ENCODE measurements at places on chromosomes 3 and 15. TPM values are rescaled to one million over a fixed set of nuclear protein-coding genes. Genes with fewer than 3 reads are reported as not detected.

AP4E1 gene
- total RNA-seq = 7.8 TPM

ECE2 gene
- total RNA-seq = not detected

ZNF385D gene
- total RNA-seq = not detected

PCSK6 gene
- 42.5 TPM for total RNA-seq

LRRIQ4 gene
- not detected for total RNA-seq

- no peak overlapping the region for H3K27ac ChIP-seq
- no peak for DNase-seq
- peaks cover 22% of the 10 kb centered on the region for H3K4me1 ChIP-seq
- H3K4me3 ChIP-seq = no peak overlapping the region
- H3K27me3 ChIP-seq = no peaks in the 10 kb centered on the region
- H3K36me3 ChIP-seq = no peaks in the 10 kb centered on the region
Measured at GRCh38 chr3:120113128-120114116, 19.2 kb upstream of the GSK3B start.

DNA sequence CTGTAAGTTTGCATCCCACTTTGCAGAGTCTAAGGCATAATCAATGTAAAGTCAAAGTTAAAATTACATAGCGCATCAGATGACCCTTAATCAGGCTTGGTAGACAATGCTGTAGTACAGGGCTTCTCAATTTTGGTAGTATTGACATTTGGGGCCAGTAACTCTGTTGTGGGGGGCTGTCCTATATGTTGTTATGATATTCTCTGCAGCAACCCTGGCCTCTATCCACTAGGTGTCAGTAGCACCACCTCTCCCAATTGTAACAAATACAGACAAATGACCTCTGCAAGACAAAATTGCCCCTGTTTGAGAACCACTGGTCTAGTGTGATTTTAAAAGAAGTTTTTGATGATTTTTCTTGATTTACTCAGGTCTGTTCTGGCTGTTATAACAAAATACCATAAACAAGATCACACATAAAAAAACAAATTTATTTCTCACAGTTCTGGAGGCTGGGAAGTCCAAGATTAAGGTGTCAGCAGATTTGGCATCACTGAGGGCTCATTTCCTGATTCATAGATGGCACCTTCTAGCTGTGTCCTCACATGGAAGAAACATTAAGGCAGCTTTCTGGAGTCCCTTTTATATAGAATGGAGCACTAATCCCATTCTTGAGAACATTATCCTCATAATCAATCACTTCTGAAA lies 37.6 kb upstream of the SLC9A9 start:
- no peak overlapping the region for H3K27ac ChIP-seq
- peak; percentile 41 for DNase-seq
- no peaks in the 10 kb centered on the region for H3K27me3 ChIP-seq
- no peak overlapping the region for H3K4me3 ChIP-seq
- H3K36me3 ChIP-seq = no peaks in the 10 kb centered on the region

GRCh38 chr3:57226176-57226575 lies 1.4 kb upstream of the APPL1 start:
- H3K4me3 ChIP-seq = no peak overlapping the region
- no peaks in the 10 kb centered on the region for H3K27me3 ChIP-seq
- no peaks in the 10 kb centered on the region for H3K36me3 ChIP-seq
- H3K4me1 ChIP-seq = peaks cover 32% of the 10 kb centered on the region
- DNase-seq = no peak

DNA sequence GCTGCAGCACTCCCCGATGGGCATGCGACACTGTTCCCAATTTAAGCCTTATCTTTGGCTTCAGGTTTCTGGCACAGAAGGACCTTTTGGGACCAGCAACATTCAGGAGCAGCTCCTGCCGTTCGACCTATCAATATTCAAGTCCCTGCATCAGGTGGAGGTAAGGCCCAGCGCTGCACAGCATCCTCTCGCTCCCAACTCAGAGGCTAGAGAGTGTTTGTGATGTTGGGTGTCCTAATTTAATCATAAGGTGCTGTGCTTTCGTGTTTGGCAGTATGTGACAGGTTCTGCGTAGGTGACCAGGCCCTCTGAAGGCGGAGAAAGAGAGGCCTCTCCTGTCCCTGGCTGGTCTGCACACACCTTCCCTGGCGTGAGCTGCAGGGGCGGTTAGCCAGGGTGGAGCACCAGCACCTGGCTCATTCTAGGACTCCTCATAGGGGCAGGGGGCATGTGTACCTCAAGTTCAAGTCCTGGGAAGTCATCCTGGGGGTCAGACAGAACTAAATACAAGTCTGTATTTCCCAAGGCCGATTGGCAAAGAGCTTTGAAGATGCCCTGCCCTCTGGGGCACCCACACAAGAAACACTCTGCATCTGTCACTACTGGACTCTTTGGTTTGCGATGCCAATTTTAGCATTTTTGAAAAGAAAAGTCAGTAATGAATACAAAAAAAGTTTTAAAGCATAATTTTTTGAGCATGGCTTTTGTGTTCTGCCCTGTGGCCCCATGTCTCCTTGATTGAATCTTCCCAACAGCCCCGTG lies 17.0 kb downstream of the NISCH start:
- DNase-seq = no peak
- no peaks in the 10 kb centered on the region for H3K4me1 ChIP-seq
- no peaks in the 10 kb centered on the region for H3K27me3 ChIP-seq
- H3K4me3 ChIP-seq = no peak overlapping the region
- H3K36me3 ChIP-seq = peaks cover 31% of the 10 kb centered on the region

DNA sequence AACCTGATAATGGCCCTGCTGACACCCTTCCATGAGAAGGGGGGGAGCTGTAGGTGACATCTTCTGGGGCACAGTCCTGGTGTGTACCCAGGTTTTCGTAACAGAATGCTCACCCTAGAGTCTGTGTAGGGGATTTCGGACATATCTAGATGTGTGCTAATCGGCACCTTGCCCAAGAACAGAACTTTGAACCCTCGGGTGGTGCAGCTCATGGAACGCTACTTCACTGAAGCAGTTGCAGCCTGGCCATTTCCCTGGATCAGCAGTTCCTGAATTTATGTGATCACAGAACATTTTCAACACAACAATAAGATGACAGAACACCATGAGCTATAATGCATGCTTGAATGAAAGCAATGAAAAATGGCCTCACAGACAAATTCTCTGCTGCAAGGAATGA lies 57.5 kb upstream of the MUC13 start:
- DNase-seq = peak; percentile 70
- H3K4me3 ChIP-seq = no peak overlapping the region
- peaks cover 24% of the 10 kb centered on the region for H3K36me3 ChIP-seq
- peak overlapping the region; percentile 2 for H3K27ac ChIP-seq
- no peaks in the 10 kb centered on the region for H3K27me3 ChIP-seq

GRCh38 chr3:130393594-130393993 lies 48.1 kb downstream of the COL6A5 start:
- no peak overlapping the region for H3K27ac ChIP-seq
- no peaks in the 10 kb centered on the region for H3K36me3 ChIP-seq
- H3K4me3 ChIP-seq = no peak overlapping the region
- no peak for DNase-seq
- H3K4me1 ChIP-seq = no peaks in the 10 kb centered on the region

GRCh38 chr3:70771426-70772147 lies 459.1 kb upstream of the MDFIC2 start:
- H3K27me3 ChIP-seq = no peaks in the 10 kb centered on the region
- no peaks in the 10 kb centered on the region for H3K4me1 ChIP-seq
- no peak for DNase-seq
- H3K4me3 ChIP-seq = no peak overlapping the region

All from HepG2 (cell line).